ENCODE measurements at places on chromosomes 4 and X.

- no peak for DNase-seq
Observed at GRCh38 chr4:145719752-145720624, 40.0 kb downstream of the C4orf51 start.

- DNase-seq = no peak
Observed at GRCh38 chr4:175035905-175036304, 117.7 kb downstream of the ADAM29 start.

DNA sequence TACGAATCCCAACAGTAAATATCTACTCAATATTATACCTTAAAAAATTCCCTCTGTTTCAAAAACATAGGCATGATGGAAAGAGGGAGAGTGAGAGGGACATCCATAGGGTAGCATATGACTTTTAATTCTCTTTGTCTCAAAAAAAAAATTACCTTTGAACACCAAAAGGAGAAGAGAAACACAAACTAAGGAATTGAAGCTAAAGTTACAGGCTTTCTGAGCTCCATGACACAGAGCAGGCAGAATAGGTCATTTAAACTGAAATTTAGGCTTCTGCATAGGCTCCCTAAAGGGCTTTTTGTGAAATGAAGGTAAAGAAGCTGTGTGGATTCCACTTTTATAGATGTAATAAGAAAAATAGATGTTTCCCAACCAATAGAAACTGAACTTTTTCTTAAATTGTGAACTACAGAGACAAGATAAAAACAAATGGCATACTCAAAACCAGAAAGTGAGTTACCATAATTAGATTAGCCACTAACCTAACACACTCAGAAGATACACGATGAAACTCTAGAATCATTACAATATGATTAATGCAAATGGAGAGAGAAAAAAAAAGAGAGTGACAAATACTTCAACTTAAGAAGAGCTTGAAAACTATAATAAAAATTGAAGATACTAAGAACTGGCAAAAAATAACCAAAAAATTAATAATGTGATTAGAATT is 584.6 kb downstream of the GABRG1 start:
- no peak for DNase-seq

- no peak for DNase-seq
Observed at GRCh38 chr4:178554352-178554751, 1112.1 kb upstream of the AGA start.

GRCh38 chr4:5609306-5610007 is 98.9 kb downstream of the EVC2 start:
- no peak for DNase-seq

GRCh38 chr4:98638661-98639060 is 19.8 kb downstream of the TSPAN5 start:
- DNase-seq = no peak

GRCh38 chrX:31658360-31658759 is 586.5 kb upstream of the FTHL17 start:
- DNase-seq = peak; percentile 25

DNA sequence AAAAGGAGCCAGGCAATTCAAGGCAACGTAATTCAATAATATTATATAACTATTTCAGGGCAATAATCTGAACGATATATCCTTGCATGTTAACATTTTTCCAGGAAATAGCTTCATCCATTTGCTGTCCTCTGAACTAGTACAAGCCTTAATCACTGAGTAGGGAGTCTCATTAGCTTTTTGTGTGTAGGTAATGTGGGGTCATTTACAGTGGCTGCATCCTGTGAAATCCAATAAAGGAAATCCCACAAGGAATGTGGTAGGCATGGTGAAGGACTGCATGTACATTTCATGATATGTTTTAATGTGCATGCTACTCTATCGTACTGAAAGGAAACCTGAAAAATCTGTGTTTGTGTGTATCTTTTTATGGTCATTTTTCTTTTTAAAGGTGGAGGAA is 103.5 kb downstream of the SLC4A4 start:
- no peak for DNase-seq

- DNase-seq = no peak
Observed at GRCh38 chr4:184647266-184648053, 1.8 kb downstream of the CASP3 start.

- DNase-seq = no peak
Observed at GRCh38 chr4:71081192-71081591, 87.7 kb downstream of the DCK start.

DNA sequence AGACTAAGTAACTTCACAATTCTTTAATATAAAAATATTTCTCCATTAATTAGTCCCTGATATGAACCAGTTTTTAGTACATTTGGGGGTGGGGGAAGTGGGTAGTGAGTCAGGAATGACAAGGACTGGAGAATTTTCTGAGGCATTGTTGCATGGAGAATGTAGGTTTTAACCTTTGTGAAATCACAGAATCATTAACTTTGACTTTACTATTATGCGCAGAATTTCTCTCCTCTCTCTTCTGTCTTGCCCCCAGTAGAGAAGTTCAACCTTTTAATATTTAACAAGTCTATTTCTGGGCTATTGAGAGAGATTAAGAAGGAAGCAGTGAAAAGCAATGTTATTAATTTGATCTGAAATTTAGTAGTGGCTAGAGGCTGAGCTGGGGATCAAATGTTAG is 597.0 kb downstream of the PCDH18 start:
- no peak for DNase-seq

DNA sequence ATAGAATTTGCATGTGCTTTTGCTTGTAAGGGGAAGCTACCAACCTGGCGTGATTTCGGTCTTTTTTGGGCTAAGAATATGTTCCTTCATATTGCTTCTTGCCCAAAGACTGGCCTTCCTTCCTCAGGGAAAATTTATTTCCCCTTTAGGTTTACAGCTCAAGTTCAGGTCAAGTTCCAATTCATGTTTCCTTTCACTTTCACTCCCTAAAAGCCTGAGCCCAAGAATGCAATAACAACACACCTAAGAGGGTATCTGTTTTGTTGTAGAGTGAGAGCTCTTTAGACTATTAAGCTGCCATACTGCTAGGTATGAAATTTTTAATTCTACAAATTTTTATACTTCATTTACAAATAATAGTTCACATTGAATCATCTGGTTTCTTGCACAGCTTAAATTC is 299.6 kb downstream of the TLL1 start:
- no peak for DNase-seq

DNA sequence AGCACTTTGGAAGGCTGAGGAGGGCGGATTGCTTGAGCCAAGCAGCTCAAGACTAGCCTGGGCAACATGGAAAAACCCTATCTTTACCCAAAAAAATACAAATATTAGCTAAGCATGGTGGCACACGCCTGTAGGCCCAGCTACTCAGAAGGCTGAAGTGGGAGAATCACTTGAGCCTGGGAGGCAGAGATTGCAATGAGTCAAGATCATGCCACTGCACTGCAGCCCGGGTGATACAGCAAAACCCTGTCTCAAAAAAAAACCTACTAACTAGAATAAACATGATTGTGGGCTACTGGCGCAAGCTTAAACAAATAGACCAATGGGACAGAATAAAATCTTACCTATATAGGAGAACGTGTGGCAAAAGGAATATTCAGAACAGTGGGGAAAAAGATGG is 7.3 kb downstream of the CDKL2 start:
- no peak for DNase-seq

- DNase-seq = no peak
Observed at GRCh38 chr4:56320293-56320692, 67.0 kb downstream of the AASDH start.

GRCh38 chr4:122978109-122978508 is 55.7 kb upstream of the NUDT6 start:
- DNase-seq = no peak

DNA sequence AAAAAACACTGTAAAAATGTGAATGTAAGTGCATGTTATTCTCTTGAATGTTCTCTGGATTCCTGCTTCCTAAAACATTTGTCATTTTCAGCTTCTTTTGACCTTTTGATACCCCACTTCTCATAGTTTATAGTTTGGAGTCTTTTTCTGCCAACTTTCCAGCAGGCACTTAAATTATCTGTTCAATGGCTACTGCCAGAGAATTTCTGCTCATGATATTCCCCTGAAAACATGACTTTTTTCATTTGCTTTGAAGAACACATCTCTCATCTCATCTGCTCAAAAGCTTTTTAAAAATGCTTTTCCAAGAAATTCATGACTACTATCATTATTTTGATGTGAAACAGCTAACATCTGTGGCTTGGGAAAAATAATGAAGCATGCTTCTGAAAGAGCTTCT is 269.7 kb upstream of the PCDH7 start:
- no peak for DNase-seq

GRCh38 chrX:144715337-144715736 is 532.0 kb upstream of the SPANXN1 start:
- no peak for DNase-seq

DNA sequence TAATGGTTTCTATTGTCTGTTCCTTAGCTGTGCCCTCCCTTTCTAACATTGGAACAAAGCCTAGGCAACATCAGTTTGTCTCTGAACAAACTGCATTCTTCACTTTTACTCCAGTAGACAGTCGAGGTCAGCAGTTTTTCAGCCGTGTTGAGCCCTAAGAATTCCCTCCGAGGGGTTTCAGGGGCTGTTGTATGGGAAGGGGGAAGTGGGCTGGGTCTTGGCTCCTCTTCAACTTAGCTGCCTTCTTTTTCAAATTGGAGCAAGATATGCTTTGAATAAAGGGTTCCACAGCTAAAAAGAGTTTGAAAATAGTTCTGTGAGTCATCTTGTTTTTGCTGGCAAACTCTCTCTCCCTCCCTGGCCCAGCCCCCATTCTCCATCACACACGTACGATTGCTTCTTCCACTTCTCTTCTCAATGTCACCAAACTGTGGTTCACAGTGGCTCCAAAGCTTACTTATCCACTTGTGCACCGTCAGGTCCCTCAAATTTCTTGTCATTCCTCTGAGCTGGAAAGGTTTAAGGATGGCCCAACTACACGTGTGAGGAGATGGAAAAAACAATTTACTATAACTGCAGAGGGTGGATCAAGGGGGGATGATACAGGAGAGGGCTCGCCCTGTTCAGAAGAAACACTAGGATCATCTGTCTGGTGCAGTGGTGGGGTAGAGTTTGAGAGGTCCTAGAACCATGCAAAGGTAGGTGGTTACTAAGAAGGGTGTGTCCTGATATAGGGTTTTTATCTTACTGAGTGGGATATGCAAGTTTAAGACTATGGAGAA is 9.2 kb upstream of the MAML3 start:
- DNase-seq = no peak
